DMS79 treated with DMSO at 0.1 percent for 48 hours (cell line): ENCODE measurements at places on chromosomes 6 and 20.

- no peak for DNase-seq
Observed at GRCh38 chr20:1930165-1930564, 35.0 kb downstream of the SIRPA start.

DNA sequence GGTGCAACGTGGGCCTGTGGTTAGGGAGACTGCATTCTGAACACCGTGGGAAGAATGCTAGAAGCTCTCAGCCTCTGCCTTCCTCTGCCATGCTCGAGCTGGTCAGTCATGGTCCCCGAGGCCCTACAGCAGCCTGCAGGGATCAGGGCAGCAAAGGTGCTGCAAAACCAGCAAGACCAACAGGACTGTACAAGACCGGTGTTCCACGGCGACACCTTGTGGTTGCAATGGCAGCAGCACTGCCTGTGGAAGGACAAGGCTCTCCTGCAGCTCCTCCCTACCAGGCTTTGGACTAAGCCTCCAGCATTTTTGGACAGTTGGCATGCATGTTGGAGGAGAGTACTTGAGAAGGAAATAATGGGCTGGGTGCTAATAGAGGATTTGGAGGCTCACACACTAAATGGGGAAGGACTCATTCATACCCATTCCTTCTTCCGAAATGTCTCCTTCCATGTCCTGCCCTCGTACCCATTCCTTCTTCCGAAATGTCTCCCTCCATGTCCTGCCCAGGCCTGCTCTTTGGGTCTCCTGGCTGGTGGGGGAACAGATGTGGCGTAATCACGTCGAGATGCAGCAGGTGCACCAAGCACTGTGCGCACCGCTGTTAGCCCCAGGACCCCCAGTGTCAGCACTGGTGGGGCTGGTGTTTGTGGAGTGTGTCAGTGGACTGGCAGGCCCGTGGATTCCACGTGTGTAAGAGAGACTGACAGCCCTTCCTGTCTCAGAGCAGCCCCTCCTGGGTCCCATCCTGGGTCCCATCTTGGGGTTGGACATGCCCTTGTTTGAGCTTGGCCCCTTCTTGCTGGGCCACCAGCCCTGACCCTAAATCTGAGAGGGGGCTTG, 18.6 kb upstream of the MYT1 start:
- DNase-seq, result no peak

DNA sequence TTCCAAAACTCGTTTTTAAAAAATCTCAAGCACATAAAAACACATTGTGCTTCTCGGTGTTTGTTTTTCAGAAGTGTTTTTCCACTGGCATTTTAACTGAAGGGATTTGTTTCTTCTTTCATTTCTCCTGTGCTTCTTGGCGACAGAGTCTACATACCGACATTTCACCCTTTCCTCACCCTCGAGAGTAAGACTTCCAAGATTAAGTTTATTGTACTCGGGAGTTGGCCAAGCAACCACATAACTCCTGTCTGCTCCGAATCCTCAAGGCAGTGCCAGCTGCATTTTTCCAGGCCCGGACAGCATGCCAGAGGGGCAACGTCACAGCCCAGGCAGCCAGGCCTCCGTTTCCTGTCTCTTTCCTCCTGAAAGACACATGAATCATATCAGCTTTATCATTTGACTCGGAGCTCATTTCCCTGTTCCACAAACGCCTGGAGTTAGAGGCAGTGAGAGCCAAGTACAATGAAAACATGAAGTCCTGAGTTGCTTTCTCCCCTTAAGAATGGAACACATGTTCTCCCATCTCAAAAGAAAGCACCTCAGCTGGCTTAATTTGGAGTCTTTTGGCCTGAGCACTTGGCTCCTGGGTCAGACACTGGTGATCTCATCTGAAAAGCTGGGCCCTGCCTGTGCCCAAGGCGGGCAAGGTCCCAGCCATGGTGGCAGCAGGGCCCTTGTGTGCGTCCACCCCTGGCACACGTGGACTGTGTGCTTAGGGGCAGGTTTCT, 23.2 kb upstream of the FAM50B start:
- no peak for DNase-seq

DNA sequence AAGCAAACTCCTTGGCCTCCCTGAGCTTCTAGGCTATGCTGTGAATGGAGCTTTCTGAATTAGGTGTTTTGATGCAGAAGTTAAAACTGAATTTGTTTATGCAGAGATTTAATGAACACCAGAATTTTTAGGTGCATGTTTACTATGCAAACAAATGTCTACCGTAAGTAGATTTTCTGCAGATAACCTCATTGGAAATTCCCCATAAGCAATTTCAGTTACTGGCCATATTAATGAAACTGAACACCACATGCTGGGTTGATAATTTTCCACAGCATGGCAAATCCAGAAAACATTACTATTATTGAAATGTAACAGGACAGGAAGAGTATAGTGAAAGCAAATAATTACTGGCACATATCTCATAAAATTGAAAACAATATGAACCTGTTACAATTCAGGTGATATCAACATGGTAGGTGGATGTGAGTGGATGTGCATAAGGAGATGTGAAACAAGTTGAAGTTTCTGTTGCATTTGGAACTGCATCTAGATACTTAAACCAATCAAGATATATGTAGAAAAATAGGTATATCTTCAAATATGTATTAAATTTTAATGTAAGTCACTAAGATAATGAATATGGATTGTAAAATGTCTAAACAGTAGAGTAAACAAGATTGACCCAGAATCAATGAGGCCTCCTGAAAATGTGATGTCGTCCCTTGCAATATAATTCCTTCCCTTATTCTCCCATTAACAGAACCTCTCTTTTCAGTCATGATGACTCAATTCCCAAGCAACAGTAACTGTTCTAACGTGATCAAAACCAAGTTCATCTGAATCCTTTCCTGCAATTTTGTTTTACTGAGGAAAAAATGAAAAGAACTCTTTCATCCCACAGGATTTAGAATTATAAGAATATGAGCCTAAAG, 11.0 kb downstream of the PTCHD4 start:
- no peak for DNase-seq

GRCh38 chr6:12848964-12849808, 132.6 kb downstream of the PHACTR1 start:
- no peak for DNase-seq

- DNase-seq, result no peak
Observed at GRCh38 chr6:119284861-119285521, 64.6 kb downstream of the MAN1A1 start.

DNA sequence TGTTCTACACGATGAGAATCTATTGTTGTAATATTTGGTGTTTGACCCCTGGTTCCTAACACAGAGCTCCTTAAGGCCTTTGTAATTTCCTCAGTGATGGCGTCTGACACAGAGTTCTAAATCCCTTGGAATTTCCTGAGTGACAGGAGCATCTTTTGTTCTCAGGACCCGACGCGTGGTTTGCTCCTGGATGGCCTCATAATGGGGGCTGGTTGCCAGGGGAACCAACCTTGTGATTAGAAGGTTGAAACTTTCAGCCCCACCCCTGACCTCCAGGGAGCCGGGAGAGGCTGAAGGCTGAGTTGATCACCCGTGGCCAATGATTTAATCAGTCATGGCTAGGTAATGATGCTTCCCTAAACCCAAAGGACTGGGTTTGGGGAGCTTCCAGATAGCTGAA, 20.5 kb upstream of the ZNF133 start:
- DNase-seq, result no peak

DNA sequence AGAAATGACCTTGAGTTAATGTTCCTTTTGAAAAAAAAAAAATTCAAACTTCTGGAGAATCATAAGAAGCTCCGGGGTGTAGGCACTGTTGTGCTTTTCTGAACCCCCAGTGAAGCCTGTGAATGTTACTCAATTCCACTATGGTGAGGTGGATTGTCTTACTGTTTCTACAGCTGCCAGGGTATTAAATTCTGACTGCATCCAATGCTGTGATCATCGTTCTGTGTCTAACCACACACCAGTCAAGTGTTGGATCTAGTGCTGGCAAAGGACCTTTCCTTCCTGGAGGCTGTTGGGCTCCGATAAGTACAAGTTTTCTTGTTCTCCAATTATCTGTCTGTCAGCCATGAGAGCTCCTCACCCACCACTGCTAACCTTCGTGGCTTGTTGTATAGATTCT, 162.0 kb upstream of the EPHA7 start:
- DNase-seq, result no peak

DNA sequence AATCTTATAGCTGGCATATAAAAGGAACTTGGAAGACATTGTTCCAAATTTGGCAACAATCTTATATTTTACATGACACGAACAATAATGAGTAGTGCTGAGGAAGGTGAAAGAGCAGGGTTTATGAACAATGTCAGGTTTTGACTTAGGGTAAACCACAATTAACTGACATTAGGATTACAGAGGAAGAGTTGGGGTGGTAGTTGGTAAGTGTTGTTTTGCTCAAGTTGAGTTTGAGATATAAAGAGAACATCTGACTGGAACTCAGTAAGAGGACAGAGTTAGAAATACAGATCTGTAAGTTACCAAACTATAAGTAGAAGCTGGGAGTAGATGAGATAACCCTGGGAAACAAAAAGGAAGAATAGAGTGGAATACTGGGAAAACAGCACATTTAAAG, 15.1 kb downstream of the RTN4IP1 start:
- DNase-seq, result no peak

GRCh38 chr6:143368426-143368825, 82.1 kb downstream of the ADAT2 start:
- no peak for DNase-seq

DNA sequence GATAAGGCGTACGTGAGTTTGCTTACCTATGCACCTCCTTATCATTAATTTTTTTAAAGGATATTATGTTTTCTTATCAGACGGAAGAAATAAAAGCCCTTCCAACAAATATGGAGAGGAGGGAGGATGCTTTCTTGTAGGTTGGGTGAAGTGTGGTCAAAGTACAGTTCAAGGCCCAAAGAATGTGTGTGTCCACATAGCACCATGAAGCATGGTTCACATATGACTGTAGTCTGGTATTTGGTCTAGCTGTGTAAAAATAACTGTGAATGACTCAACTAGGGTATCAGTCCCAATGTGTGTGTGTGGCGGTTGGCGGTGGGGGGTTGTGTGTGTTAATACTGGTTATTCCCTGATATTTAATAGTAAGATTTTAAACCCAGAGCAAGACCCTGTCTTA, 212.7 kb downstream of the TMEM242 start:
- no peak for DNase-seq

DNA sequence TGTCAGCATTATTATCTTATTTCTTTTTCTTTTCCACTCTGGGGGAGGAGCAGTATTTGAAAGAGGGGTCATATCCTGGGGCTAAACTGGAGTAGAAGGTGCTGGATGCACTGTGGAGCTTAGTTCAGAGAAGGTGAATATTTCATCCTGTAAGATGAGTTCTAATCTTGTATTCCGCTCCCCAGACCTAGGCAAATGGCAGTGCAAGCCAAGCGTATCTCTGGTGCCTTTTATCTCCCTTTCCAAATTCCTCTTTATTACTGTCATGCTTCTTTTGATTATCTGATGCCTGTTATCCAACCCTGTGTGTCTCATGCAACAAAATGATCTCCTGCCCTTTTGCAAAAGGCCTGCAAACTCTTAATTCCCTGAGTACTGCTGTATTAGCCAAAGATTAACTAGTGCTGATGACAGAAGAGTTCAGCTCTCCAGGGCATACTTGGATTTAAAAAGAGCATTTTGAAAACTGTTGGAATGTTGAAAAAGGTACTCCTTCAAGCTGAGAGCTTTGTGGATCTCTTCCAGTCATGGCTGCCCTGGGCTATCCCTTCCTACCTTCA, 138.0 kb downstream of the CARMIL1 start:
- no peak for DNase-seq

DNA sequence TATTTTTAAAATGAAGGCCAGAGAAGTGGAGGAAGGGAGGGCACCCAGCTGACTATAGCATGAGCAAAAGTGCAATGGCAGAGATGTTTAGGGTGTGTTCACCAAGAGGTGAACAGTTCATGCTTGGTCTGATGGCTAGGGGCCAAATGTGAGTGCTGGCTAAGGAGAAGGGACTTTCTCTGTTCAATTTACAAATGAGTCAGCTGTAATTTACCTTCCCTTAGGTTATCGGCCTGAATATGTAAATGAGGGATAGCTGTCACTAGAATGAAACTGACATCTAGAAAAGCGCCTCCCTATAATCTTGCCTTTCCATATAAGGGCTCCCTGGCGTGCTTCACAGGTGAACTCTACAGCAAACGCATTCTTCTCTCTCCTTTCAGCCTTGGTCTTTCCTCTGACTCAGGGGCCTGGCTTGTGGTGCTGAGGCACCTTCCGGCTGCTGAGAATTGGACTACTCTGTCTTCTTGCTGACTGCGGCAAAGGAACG, 114.7 kb upstream of the BACH2 start:
- DNase-seq, result no peak
